ENCODE measurements at places on chromosomes 4 and X. TPM values are rescaled to one million over a fixed set of nuclear protein-coding genes. Genes with fewer than 3 reads are reported as not detected.

The DOK7 gene
- polyA plus RNA-seq: 12.1 TPM

The RNF175 gene
- 0.48 TPM for polyA plus RNA-seq

The CCNB3 gene
- 0.93 TPM for polyA plus RNA-seq

The FAM184B gene
- 1.3 TPM for polyA plus RNA-seq

The CYTL1 gene
- polyA plus RNA-seq: 7.6 TPM

The MTNR1A gene
- polyA plus RNA-seq: not detected

The SCLT1 gene
- 10.7 TPM for polyA plus RNA-seq

The WAS gene
- 3.7 TPM for polyA plus RNA-seq

The GPR50 gene
- not detected for polyA plus RNA-seq

The PNMA6F gene
- polyA plus RNA-seq: not detected

The F8A2 gene
- not detected for polyA plus RNA-seq

The RHOH gene
- polyA plus RNA-seq: 0.88 TPM

The NPY2R gene
- polyA plus RNA-seq: not detected

The MAGEB18 gene
- polyA plus RNA-seq: not detected

The GK gene
- polyA plus RNA-seq: 3.3 TPM

The NRK gene
- 228 TPM for polyA plus RNA-seq

The ADH6 gene
- polyA plus RNA-seq: 0.27 TPM

The KLF8 gene
- 4.6 TPM for polyA plus RNA-seq

The NWD2 gene
- polyA plus RNA-seq: not detected

The HHIP gene
- 3.3 TPM for polyA plus RNA-seq

The PLP1 gene
- 111 TPM for polyA plus RNA-seq

The IL3RA gene
- polyA plus RNA-seq: 17.4 TPM

The ETNPPL gene
- polyA plus RNA-seq: not detected

The SOD3 gene
- 33.4 TPM for polyA plus RNA-seq

The ELK1 gene
- 24.2 TPM for polyA plus RNA-seq

The DMRTC1B gene
- polyA plus RNA-seq: 0.56 TPM

The MBTPS2 gene
- 20.5 TPM for polyA plus RNA-seq

The ZNF711 gene
- polyA plus RNA-seq: 28.1 TPM

The SATL1 gene
- 0.36 TPM for polyA plus RNA-seq

The SCD5 gene
- 10.5 TPM for polyA plus RNA-seq

The BBS12 gene
- polyA plus RNA-seq: 4.2 TPM

The DCAF8L2 gene
- not detected for polyA plus RNA-seq

The AASDH gene
- 13.2 TPM for polyA plus RNA-seq

The BTK gene
- 3.1 TPM for polyA plus RNA-seq

The ADGRG2 gene
- 7.7 TPM for polyA plus RNA-seq

The NEIL3 gene
- polyA plus RNA-seq: 2.9 TPM

The GRPR gene
- polyA plus RNA-seq: 0.65 TPM

The SHISA3 gene
- 5.9 TPM for polyA plus RNA-seq

The CENPU gene
- polyA plus RNA-seq: 30.5 TPM

The SLITRK4 gene
- polyA plus RNA-seq: 10.2 TPM

The PPEF2 gene
- not detected for polyA plus RNA-seq

The C4orf54 gene
- 97.4 TPM for polyA plus RNA-seq

The RENBP gene
- polyA plus RNA-seq: 3.2 TPM

The RHOXF1 gene
- polyA plus RNA-seq: 0.20 TPM

The HPGDS gene
- 8.3 TPM for polyA plus RNA-seq

The UCP1 gene
- not detected for polyA plus RNA-seq

The RNF128 gene
- polyA plus RNA-seq: 0.07 TPM

The ABCD1 gene
- polyA plus RNA-seq: 7.2 TPM

The MORF4L2 gene
- 265 TPM for polyA plus RNA-seq

The NHS gene
- 1.7 TPM for polyA plus RNA-seq

Measured in muscle of back (tissue), 13 donors.